NCI-H1436 (cell line): ENCODE measurements at places on chromosomes 2 and 18.

DNA sequence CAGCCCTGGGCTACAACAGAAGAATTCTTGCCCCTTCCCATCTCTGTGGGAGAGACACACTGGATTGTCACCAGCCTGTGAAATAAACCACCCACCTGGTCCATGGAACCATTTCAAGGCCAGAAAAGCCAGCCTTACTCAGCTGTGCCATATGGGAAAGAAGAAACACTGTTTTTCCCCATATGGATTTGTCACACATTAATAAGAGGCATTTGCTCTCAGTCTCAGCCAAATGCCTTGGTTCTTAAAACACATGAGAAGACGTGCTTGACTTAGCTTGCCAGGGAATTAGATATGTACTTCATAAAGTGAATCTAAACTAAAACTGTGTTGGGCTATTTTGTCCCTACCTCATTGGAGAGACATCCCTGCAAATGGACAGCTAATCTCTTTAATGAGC, 308.6 kb upstream of the TNP1 start:
- DNase-seq: no peak

GRCh38 chr2:2183176-2183575, 147.9 kb downstream of the MYT1L start:
- no peak for DNase-seq

DNA sequence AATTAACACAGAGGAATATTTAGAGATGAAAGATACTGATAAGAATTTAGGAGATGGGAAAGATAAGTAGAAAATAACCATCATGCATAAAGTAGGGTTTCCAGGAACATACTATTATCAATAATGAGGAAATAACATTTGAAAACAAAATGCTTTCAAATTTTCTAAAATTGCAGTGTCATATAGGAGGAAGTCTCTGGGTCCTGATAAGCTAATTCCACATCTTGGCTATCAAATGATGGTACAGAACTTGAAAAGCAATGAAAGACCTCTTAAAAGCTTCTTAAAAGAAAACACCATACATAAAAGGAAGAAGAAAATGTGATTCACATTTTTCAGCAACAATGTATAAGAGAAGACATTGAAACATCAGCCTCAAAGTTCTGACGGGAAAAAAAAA, 1024.8 kb downstream of the TSN start:
- no peak for DNase-seq

GRCh38 chr2:71693286-71694270, 240.2 kb downstream of the DYSF start:
- DNase-seq: no peak

DNA sequence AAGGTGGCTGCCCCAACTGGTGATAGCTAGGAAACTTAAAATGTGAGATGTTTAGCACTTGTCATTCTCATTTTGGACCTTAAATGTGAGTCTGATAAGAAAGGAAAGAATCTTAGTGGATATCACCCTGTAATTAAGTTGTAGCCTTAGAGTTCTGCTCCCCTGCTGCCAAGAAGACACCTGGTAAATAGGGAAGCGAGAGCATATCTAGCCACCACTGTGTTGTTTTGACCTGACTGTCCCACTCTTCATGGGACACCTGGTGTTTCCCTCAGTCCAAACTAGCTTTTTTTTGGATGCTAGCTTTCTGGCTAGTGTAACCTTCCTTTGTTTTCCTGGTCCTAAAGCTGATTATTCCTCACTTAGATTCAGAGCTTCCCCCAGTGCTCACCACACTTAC, 357.6 kb downstream of the RAD51AP2 start:
- DNase-seq: no peak

GRCh38 chr2:151638191-151638933, 95.9 kb downstream of the NEB start:
- no peak for DNase-seq

DNA sequence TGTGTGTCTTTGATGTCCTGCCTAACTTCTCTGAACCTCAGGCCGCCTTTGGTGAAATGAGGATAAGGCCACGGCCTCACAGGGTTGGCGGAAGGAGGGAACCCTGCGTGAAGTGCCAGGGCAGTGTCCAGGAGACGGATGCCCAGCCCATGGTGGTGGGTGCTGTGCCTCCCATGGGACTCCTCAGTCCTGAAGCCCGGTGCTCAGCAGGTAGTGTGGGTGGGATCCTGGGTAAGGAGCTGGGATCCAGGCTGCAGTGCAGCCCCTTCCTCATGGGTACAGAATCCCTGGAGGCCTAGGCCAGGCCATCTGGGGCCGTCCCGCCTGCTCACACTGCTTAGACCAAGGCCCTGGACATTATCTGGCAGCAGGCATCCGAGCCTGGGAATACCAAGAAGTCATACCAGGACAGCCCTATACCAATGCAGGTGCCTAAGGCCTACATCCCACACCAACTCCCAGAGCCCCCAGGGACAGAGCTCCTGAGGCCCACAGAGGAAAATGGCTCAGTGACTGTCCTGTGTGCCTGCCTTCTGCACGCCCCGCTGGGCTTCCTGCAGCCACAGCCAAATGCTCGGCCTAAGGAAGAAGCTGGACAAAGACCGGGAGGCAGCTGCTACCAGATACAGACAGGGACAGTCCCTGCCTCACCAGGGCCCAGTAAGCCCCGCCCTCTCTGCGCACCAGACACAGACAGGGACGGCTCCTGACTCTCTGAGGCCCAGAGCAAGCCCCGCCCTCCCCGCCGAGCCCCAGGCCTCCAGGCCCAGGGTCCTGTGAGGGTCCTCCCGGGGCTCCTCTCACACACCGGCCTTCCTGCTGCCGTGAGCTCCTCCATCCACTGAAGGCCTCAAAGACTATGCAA, 78.0 kb downstream of the NDUFA10 start:
- DNase-seq: no peak

DNA sequence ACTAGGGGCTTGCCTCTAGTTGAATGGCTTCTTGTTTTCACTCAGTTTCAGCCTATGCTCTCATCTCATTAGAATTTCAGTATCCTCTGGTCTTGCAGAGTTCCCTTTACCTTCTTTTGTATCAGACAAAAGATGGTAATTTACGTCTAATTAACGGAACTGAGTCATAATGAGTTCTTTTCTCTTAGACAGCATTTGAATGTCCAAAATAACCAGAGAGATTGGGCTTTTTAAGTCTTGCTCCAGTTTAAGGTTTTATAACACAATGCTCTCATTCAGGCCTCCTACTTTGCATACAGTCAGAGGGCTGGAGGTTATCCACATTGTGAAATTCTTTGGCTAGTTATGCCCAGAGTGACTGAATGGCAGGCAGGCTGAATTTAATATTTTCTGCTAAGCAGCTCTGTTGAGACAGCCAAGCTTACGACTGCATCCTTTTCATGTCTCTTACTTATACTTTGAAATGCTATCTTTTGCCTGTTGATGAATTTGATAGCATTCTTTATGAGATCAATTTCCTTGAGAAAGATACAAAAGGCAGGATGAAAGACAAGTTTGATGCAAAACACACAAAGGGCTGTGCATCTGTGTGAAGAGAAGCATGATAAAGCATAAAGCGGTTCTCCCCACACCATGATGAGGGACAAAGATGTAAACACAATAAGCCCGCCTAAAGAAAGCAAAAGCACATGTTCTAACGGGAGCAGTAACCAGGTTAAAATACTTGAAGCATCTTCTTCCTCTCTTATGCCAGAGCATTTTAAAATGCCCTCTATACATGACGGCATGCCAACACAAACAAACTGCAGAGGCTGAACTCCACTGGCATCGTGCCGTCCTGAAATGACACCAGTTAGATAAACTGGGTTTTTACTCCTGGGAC, 90.0 kb downstream of the CDH2 start:
- peak; percentile 16 for DNase-seq

GRCh38 chr2:232129483-232129882, 168.0 kb downstream of the DIS3L2 start:
- no peak for DNase-seq

GRCh38 chr2:1849450-1849849, 105.1 kb upstream of the PXDN start:
- DNase-seq: no peak

GRCh38 chr2:152396051-152396511, 61.1 kb downstream of the FMNL2 start:
- no peak for DNase-seq

GRCh38 chr2:60226943-60227342, 326.5 kb downstream of the BCL11A start:
- no peak for DNase-seq

- DNase-seq: no peak
Observed at GRCh38 chr18:32081881-32082280, 9.8 kb upstream of the RNF138 start.

DNA sequence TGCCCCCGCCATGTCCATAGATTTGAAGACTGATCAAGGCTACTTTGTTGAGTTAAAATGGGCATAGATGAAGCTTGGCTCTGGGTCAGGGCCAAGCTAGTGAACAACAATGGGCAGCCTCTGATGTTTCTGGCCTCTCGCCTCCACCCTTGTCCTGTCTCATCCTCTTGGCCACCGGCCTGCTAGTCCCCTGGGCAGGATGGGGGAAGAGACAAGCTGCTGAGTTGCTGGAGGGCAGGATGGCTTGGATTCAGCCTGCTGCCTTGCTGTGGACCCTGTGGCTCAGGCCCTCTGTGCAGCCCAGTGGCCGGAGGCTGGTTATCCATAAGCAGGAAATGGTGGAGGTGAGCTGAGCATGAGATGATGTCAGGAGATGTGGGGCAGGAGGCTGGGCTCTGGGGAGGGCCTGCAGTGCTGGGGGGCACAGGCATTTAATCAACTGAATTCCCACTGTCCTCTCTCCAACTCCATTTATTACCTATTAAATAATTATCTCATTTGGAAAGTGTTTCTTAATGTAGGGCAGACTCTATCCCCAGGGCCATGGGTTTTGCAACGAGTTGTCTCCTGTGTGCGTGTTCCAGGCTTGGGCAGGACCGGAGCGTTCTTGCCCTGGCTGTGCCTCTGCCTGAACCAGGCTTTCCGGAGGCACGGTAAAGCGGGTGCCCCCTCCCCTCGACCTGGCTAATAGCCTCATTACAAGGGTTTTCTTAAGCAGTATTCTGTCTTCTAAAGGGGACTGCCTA, 122.9 kb downstream of the GLI2 start:
- no peak for DNase-seq

DNA sequence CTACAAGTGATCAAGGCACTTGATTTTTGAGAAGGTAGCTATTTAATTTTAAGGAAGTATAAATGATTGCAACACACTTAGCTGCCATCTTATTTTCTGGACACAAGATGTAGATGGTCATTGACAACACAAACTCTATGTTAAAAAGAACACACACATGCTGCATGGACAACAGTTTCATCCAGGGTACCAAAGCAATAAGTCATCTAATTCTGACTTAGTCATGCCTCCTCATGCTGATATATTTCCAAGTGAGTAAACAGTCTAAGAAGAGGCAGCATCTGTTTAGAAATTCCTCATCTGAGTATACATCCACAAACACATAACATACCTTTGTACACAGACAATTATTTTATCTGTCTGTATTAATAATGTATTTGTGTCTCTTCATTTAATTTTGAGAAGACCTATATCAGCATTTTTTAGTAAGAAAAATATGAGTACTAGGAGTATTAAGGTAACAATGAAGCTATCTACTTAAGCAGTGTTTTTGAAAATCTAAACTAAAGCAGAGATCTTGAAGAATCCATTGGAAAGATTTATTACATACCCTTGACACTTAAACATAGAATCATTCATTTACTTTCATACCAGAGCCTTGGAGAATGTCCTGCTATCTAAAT, 84.9 kb downstream of the SCN1A start:
- no peak for DNase-seq

DNA sequence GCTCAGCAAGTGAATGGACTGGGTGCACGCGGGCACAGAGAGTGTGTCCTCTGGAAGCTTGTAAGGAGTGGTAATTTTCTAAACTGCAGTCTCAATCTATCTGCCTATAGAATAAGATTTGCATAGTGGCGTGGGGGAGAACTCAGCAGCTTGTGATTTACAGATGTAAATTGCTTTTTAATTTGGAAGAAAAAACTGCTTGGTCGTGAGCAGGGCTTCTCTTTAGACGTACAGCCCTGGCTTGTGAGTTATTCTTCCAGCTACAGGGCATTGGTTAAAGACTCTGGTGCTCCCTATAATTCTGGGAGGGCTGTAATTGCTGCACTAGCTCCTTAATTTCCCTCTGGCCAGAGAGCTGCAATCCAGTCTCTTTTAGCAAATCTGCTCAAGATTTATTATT, 84.9 kb downstream of the MARCO start:
- no peak for DNase-seq

GRCh38 chr2:121351521-121352318, 66.7 kb upstream of the TFCP2L1 start:
- DNase-seq: no peak

DNA sequence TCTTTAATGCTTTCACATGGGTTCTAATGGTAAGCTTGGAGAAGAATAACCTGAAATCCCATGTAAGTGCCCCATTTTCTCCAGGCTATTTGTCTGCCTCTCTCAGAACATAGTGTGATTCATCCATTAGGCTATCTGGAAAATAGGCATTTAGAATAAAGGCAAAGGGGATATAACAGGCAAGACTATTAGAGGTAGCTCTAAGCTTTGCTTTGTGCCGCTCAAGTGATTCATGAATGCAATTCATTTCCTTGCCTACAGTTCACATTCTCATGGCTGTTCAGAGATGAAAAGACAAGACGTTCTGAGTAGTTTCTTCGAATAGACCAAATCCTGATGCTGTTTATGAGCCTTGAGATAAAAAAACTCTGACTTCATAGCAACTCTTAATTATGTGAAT, 101.7 kb downstream of the ANKRD44 start:
- no peak for DNase-seq

- DNase-seq: no peak
Observed at GRCh38 chr18:10094655-10095054, 180.8 kb downstream of the VAPA start.

- DNase-seq: no peak
Observed at GRCh38 chr18:55522011-55522410, 66.0 kb downstream of the TCF4 start.

DNA sequence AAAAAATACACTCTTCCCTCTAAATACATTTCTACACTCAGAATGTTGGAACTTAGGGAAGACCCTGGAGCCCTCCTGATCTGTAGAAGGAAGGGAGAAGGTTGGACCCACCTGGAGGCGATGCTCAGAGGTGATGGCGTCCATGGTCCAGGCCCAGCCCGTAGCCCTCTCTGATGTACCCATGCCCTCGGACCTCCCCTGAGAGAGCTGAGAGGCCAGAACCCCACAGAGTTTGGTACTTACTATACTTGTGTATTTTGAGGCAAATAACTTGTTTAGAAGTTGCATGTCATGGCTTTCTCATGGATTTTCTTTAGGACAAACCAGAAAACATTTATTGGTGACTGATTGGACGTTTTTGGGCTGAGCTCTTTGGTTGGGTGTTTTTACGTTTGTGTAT, 10.5 kb downstream of the CTDP1 start:
- no peak for DNase-seq

DNA sequence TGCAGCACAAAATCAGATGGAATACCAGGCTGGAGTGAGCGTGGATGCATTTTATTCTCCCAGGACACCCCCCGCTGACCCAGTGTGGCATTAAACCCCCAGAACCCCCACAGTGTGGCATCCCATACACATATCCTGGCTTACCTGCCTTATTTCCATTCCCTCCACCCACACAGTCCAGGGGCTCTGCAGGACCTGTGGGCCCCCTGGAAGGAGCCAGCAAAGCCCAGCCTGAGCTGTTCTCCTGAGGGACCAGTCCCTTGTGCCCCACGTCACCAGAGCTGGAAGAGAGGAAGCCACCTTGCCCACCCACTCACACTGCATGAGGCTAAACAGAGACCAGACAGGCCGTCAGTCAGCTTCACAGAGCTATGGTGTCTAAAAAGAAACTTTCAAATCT, 20.1 kb downstream of the ST8SIA5 start:
- DNase-seq: no peak
